ENCODE measurements at places on chromosomes 1 and 21.
A peak's percentile ranks its signal among the peaks of the same experiment; 100 is the strongest.

DNA sequence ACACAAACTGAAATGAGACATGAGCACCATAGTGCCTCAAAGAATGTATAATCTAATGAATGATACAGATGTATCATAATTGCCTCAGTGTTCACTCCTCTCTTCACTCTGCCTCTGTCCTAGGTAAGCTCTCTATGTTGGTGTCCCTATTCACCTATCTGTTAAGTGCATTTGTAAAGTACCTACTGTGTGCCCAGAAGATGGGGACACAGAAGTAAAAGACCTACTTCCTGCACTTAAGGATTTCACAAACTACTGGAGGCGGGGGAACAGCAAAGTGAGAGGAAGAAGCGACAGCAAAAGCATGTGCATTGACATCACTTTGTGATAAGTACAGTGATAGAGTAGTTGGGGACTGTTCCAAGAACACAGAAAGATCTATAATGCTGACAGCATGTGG is 18.1 kb downstream of the RD3 start:
- DNase-seq: no peak

GRCh38 chr21:38651570-38651969 is 153.3 kb upstream of the ERG start:
- DNase-seq: no peak

GRCh38 chr1:14094611-14095400 is 394.8 kb downstream of the PRDM2 start:
- DNase-seq: no peak

- DNase-seq: no peak
Measured at GRCh38 chr1:215710036-215710898, 143.2 kb downstream of the KCTD3 start.

DNA sequence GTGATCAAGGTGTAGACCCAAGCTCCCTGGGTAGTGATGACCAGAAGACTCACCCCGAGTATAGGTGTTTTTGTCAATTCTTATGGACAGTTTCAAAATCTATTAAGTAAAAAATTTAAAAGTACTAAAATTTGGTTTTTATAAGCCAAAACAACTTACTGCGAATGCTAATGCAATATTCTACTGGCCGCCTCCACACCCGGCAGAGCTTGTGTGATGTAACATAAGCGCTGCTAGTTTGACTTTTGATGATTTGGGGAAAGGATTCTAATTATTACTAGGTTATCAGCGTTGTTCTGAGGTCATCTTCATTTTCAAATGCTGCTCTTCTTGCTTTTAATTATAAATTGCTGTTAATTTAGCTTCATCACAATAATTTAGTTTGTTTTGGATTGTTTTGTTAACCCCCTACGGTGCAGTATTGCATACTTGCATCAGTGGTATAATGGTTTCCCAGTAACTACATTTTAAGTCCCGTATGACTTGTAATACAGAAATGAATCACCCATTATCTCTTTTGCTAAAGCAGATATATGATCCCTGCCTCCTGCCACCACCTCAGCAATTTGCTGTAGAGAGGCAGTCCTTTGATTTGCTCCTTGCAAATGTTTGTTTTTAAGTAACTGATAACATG is 178.0 kb downstream of the SDCCAG8 start:
- DNase-seq: no peak

GRCh38 chr1:235079443-235080296 is 49.0 kb downstream of the TOMM20 start:
- DNase-seq: no peak

- no peak for DNase-seq
Measured at GRCh38 chr21:17270229-17270628, 242.6 kb upstream of the CXADR start.

- no peak for DNase-seq
Measured at GRCh38 chr1:224647449-224647848, 31.3 kb downstream of the CNIH3 start.

- DNase-seq: no peak
Measured at GRCh38 chr1:246283771-246284410, 223.2 kb downstream of the SMYD3 start.

DNA sequence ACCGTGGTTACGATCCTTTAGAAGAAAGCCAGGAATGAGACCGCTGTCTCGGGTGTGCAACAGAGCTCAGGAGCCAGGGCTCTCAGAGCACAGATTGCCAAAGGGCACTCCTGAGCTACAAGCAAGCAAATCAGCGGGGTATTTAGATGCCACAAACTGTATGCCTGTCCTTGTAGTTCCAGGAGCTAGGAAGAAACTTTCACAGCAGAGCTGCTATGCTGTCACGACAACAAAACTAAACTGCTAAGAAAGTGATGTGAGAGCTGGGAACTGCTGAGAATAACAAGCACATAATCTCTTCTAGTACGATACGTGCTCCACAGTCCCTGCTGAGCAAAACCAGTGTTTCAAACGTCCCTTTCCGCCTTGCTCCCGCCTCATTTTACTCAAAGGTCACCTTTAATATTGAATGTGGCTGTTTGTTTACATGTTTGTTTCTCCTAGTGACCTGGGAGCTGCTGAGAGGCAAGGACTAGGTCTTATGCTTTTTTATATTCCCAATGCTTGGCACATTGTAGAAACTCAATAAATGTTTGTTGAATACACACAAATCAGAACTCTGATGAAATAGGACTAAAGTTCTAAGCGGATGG is 14.7 kb downstream of the GREM2 start:
- no peak for DNase-seq

DNA sequence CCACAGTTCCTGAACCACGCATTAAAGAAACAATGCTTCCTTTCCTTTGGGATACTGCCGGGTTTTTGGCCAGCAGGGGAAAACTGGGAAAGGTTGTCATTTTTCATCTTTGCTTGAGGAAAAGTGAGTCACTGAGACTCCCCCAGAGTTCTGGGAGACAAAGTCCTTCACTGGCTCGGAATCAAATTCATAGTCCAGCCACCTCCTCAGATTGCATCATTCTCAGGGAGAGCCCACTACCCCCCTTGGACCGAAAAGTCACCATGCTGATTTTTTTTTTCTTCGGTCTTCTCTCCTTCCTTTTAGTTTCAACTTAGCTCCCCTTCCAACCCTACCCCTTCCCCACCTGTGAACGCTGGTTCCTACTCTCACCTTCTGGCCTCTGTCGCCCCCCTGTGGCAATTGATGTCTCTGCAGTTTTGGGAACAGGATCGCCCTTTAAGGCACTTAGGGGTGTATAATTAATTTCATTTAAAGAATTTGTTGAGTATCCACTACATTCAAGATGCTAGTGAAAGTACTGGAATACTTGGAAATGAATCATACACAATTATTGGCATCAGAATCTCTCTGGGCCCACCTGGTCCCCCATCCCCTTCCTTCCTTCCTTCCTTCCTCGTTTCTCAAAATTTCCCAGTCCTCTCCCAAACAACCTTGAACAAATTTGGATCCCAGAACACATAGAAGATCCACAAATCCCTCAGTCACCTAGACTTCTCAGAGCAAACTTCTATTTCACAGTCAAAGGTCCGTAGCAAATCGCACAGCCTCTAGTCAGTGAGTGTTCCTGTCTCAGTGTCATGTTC is 6.9 kb downstream of the ACKR1 start:
- DNase-seq: peak; percentile 45

DNA sequence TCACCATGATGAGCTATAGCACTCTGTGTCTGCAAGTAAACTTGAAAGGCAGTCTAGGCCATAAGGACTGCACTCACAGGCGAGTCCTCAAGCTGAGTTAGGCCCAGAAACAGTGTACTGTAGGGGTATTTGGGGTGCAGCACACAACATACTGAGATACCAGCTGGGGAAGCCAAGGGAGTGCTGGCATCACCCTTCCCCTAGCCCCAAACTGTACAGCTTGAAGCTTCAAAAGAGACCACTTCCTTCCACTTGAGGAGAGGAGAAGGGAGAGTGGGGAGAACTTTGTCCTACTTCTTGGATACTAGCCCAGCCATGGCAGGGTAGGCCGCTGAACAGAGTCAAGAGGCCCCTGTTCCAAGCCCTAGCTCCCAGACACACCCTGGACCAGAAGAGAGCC is 24.2 kb upstream of the SNX7 start:
- no peak for DNase-seq

DNA sequence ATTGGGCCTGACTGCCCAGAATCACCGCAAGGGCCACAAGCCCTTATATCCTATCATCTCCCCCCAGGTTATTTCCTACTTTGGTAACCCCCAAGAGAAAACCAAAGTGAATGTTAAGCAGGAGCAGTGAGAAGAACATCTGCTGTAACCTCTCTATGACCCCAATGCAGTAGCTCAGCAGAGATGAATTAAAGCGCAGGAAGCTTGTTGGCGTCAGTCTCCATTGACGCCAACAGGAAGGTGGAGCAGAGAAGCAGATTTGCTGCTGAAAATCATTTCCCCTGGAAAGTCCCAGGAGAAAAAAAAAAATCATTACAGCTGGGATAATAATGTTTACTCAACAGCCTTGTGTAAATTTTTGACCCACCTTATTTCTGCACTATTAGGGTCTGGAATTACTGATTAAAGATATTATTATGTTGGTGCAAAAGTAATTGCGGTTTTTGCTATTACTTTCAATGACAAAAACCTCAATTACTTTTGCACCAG is 33.2 kb upstream of the FAM163A start:
- no peak for DNase-seq
